ENCODE measurements at places on chromosomes 2 and 18. TPM values are rescaled to one million over a fixed set of nuclear protein-coding genes. Genes with fewer than 3 reads are reported as not detected.

Gene SERPINB5
- not detected for total RNA-seq

Gene GALNT5
- 3.1 TPM for total RNA-seq

Gene ABCG8
- total RNA-seq = under 0.01 TPM

Gene FAM110C
- total RNA-seq = under 0.01 TPM

Gene SGPP2
- total RNA-seq = not detected

Gene PARD6G
- total RNA-seq = 3.7 TPM

Gene GREB1
- total RNA-seq = 6.8 TPM

Gene MC5R
- 1.6 TPM for total RNA-seq

Gene FNDC4
- 5.2 TPM for total RNA-seq

Gene RBKS
- 2.1 TPM for total RNA-seq

Gene EVA1A
- total RNA-seq = 6.3 TPM

Gene LBX2
- not detected for total RNA-seq

Gene DPYSL5
- 3.7 TPM for total RNA-seq

Gene SERPINB13
- total RNA-seq = not detected

Gene NAT8
- not detected for total RNA-seq

Gene RBM44
- 2.1 TPM for total RNA-seq

Gene PDE1A
- 9.9 TPM for total RNA-seq

Gene DIPK1C
- total RNA-seq = 5.2 TPM

Gene TRABD2A
- 1.0 TPM for total RNA-seq

Gene C2orf92
- 4.7 TPM for total RNA-seq

Gene ST8SIA5
- 2.1 TPM for total RNA-seq

Gene UCN
- total RNA-seq = 1.0 TPM

Gene MC2R
- total RNA-seq = not detected

Gene PROC
- not detected for total RNA-seq

Gene FHOD3
- 15.7 TPM for total RNA-seq

Gene C2orf81
- 0.52 TPM for total RNA-seq

Gene NDC80
- total RNA-seq = 6.8 TPM

Gene PAX8
- not detected for total RNA-seq

Gene MRO
- 3.1 TPM for total RNA-seq

Gene CCDC74B
- total RNA-seq = not detected

Gene CYBRD1
- 89.2 TPM for total RNA-seq

Gene CHAC2
- 1.6 TPM for total RNA-seq

Gene SCN7A
- 50.6 TPM for total RNA-seq

Gene RAB27B
- 1.0 TPM for total RNA-seq

Gene CCL20
- not detected for total RNA-seq

Gene DNER
- total RNA-seq = 1.6 TPM

Gene SLC23A3
- 0.52 TPM for total RNA-seq

Gene RESP18
- total RNA-seq = not detected

Gene PLCD4
- 27.7 TPM for total RNA-seq

Gene MAL
- 4.2 TPM for total RNA-seq

Gene OTX1
- not detected for total RNA-seq

Gene DSC1
- not detected for total RNA-seq

Gene GPR45
- total RNA-seq = not detected

Gene TUBA3E
- not detected for total RNA-seq

Gene SGO2
- 1.0 TPM for total RNA-seq

Gene CD8B
- total RNA-seq = 1.0 TPM

Gene DHRS9
- total RNA-seq = 2.1 TPM

Gene CNDP1
- not detected for total RNA-seq

Gene GTF2A1L
- total RNA-seq = not detected

Gene GAL3ST2
- total RNA-seq = not detected

Gene TMEM182
- total RNA-seq = 152 TPM

Gene NR4A2
- total RNA-seq = 0.52 TPM

Gene FN1
- 301 TPM for total RNA-seq

Gene COL4A4
- under 0.01 TPM for total RNA-seq

Gene GALR1
- total RNA-seq = not detected

Data from skeletal muscle tissue (tissue), 5 donors.